Vagina (tissue), 2 donors: ENCODE measurements at places on chromosomes 1 and 21. TPM values are rescaled to one million over a fixed set of nuclear protein-coding genes. Genes with fewer than 3 reads are reported as not detected.

The SPRR3 gene
- total RNA-seq = 1,163 TPM

The TNFSF4 gene
- total RNA-seq = 0.74 TPM

The C8A gene
- not detected for total RNA-seq

The RRAGC gene
- 9.8 TPM for total RNA-seq
